ENCODE measurements at places on chromosomes 12 and 14.

GRCh38 chr12:32302218-32303173 lies 96.9 kb upstream of the FGD4 start:
- DNase-seq: peak; percentile 45

- no peak for DNase-seq
Observed at GRCh38 chr14:76862546-76863282, 36.5 kb downstream of the LRRC74A start.

DNA sequence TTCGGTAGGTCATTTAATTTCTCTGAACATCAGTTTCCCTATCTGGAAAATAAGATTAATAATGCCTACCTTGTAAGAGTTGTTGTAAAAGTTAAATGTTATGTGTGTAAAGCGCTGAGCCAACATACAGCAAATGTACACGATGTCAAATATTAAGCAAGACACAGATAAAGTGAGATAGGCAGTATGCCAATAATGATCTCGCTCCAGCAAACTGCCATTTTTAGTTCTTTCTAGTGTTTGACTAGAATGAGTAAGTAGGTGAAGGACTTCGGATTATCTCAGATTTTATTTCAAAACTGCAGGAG lies 840 bp downstream of the DHRS7 start:
- no peak for DNase-seq

DNA sequence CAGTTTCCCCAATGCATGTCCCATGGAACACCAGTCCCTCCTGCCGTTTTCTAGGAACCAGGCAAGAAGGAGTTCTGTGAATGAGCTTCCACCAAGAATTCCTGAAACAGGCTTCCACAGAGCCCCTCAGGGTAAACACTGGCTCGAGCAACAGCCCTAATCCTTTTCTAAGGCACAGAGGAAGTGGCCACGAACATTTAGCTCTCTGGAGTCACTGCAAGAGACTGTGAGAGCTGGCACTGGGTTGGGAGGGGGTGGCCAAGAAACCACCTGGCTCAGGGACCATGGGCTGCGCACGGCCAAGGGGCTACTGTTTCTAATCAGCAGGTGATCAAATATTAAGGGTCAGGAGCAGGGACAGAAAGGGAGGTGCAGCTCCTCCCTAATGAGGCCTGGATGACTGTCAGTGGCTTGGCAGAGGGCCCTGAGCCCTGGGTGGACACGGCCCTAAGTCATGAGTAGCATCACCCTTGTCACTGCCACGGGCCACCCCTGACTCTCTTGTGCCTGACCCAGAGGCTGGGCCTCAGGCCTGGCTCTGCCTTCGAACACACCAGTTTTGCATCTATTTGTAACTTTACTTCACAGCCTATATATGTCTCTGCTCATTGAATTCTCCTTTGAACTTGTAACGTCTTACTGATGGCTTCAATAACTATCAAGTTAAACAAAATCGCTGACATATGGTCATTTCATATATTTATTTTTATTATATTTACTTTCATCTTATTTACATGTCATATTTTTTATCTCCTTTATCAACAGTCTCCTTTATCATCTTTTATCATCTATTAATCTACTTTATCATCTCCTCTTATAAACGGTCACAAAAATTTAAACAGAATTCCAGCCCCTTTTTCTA lies 154.0 kb downstream of the DICER1 start:
- DNase-seq: no peak

- no peak for DNase-seq
Observed at GRCh38 chr14:58177125-58177524, 22.8 kb upstream of the ACTR10 start.

DNA sequence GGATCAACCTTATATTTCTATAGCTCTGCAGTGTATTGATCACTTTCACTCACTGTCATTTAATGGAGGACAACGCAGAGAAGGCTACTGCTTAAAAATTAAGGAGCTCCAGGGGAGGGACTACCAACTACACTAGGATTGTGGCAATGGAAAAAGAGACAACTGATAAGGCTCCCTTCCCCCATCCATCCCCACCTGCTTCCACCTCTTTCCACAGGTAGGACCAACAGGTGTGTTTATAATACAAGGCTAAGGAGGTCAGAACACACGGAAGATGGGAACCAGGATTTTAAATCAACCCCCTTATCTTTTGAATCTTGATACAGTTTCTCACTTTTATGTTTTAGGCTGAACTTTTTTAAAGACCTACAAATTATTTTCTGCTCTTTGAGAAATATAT lies 90.8 kb downstream of the STAB2 start:
- DNase-seq: no peak

DNA sequence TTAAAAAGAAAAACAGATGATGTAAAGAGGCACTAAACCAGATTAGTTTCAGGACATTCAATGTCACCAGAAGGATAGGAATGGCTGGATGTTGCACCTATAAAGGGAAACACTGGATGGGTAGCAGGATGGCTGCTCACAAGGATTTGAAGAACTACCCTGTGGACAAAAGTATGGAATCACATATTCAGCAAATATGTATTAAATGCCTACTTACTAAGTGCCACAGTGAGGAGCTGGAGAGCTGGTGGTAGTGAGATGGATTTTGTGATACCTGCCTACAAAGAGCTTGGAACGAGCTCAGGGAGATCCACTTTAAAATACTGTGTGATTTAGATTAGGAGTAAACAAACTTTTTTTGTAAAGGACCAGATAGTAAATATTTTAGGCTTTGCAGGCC lies 316.2 kb downstream of the PAWR start:
- DNase-seq: no peak

DNA sequence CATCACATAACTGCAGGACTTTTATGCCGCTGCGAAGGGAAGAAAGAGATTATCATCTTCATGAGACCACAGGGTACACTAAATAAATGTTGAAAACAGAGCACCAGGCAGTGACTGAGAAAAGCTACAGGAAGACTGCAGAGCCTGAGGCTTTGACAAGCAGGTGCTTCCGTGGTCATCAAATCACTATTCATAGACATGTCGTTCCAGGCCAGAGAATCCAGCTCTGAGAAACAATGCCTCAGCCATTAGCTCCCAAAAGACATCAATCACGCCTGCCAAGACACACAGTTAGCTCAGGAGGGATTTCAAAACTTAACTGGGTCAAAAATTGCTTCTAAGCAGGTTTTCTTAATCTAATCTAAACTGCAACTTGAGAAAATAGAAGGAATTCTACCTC lies 47.2 kb upstream of the GARIN6 start:
- no peak for DNase-seq

DNA sequence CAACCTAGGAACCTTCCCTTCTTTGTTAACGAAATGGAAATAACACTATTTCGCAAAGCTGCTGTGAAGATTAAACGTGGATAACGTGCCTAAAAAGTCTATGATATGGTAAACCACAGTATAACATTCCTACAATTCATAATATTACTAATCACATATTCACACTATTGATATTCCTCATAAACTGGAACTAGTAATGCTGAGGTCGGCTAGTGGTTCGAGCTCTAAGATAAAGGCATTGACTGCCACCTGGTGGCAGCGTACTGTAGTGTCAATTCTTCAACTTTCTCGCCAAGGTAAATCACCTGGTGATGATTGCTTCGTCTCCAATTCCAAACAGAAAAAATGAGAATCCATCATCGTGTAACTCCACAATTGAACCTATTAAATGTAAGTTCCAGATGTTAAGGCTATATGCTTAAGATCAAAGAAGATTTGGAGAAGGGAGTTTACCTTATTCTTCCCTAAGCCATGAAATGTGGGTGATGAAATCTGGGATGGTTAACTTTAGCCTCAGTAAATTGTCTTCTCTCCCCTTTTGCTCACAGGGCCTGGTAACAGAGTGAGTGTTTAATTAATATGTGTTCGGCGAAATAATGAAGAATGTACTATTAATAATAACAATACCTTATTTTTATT lies 197.5 kb upstream of the TMEM132C start:
- DNase-seq: no peak

DNA sequence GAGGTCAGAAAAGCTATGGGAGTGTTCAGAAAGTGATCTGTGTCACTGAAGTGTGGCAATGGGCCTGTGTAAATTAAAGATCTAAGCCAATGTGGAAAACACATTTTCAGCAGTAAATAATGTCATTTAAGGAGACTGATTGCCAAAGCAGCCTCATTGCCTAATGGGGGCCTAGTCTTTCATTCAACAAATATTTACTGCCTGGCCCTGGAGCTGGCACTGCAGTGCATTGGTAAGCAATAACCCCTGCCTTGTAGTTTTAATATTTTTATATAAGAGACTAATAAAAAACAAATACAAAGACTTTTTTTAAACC lies 326.6 kb downstream of the BTG1 start:
- no peak for DNase-seq

DNA sequence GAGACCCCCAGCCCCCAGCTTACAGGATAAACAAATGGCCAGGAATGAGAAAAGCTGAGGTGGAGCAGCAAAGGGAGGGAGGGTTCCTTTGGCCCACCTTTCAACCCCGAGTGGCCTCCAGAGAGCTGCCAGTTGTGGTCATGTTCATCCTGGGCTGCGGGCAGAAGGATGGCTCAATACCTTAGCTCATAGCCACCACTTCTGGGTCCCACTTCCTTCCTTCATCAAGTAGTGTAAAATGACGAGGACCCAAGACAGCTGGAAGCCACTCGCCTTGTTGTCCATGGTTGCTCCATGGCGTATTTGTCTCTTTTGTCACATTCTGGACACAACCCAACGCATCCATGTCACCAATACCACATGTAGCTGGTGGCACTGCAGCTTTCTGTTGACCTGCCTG lies 24.2 kb downstream of the CRACR2A start:
- DNase-seq: peak; percentile 43

GRCh38 chr12:89019439-89020120 lies 332.7 kb downstream of the DUSP6 start:
- peak; percentile 81 for DNase-seq

GRCh38 chr14:97298736-97299135 lies 501.6 kb downstream of the VRK1 start:
- DNase-seq: no peak
